Stimulated activated CD4-positive, alpha-beta T cell treated with anti-CD3 and anti-CD28 coated beads, Interleukin-1b, Interleukin-23, amount 100 ng/mL, for 1 hour (primary cell): ENCODE measurements at places on chromosomes 6 and 20.

- DNase-seq, result no peak
Measured at GRCh38 chr20:39504710-39505094, 542.6 kb downstream of the DHX35 start.

GRCh38 chr6:54801244-54801643 lies 45.3 kb upstream of the FAM83B start:
- no peak for DNase-seq

DNA sequence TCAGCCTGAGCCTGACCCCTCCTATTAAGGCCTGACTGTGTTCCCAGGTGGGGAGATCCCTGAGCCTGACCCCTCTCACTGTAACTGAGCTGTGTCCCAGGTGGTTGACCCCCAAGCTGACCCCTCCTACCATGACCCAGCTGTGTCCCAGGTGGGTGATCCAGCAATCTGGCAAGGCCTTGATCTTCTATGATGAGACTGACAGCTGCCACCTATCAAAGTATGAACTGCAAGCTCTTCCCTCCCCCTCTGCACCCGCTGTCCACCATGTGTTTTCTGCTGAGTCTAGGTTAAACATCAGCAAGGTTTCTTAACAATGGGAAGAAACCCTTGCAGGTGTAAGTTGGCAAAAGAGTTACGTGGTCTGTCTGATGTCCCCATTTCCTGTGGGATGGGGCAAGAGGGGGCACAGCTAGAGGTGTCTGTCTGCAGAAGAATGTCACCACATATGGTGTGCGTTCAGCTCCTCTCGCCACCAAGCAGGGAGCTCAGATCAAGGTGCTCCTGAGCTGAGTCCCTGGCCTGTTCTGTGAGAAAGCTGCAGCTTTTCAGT lies 5.9 kb downstream of the PXDC1 start:
- DNase-seq, result no peak

DNA sequence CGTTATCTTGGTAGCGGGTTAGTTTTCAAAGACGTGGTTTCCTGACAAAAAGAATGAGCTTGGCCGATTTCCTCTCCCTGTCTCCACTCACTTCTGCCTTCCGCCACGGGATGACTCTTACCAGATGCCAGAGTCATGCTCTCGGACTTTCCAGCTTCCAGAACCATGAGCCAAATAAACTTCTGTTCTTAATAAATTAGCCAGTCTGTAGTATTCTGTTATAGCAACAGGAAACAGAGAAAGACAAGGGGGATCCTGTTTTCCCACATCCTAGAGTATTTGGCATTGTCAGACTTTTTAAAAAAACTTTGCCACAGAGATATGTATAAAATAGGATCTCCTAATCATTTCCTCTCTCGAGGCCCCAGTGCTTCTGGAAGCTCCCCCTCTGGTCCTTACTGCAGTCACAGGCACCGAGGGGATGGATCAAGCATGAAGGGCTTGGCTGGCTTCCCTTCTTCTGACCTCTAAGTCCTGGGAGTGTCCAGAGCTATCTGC lies 84.9 kb upstream of the NAA20 start:
- no peak for DNase-seq

DNA sequence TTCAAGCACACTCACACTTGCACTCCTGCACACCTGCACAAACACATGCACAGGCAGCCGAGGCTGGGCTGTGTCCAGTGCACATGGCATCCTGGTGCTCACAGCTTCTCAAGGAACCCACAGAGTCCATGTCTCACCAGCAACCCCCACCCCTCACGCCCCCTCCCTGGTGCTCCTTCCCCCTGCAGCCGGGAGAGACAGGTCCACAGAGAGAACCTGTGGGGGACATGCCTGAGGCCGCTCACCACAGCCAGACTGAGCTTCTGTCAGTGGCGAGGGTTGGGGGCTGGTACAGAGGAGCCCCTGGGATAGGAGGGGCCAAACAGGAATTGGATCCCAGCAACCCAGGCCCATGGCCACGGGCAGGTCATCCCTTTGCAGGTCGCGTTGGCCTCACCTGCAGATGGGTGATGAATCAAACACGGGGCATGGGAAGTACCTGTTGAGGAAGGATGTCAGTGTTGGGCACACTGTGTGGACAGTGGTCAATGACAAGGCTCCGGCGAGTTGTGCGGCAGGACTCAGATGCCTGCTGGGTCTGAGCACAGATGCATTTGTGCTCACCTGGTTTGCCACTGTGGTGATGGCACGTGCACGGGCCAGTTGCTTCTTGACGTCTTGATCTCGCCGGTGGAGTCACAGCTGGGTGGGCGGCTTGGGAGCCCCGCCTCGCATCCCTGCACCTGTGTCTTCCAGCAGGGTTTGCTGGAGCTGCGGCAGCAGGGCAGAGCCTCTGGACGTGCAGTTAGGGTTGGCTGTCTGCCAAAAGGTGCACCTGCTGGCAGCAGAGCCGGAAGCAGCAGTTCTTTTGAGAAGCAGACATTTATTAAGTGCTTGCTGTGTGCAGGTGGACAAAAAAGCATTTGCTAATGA lies 113.0 kb downstream of the ERMARD start:
- no peak for DNase-seq
